ENCODE measurements at places on chromosomes 5 and 9.

DNA sequence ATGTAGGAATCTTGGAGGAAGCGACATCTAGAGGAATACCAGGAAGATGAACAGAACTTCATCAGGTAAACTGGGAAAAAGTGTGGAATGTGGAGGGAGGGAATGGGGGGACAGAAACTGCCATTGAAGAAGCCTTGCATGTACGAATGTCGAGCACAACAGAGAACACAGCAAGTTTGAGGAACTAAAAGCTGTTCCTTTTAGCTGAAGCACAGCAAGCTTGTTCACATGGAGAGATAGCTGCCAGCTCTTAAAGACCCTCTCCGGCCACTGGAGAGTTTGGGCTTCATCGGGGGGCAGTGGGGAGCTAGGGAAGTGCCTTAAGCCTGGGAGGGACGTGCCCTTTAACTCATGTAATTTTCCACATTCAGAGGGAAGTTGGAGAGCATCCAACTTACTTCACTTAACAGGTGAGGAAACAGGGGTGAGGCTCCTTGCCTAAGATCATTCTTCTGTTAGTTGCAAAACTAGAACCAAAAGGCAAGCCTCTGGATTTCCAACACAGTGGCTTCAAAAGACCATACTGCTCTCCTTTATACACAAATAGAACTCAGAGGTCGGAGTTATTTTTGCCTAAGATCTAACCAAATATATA lies 2.3 kb upstream of the CYFIP2 start:
- DNase-seq, result no peak

- no peak for DNase-seq
Measured at GRCh38 chr9:86275962-86276361, 6.4 kb downstream of the ISCA1 start.

DNA sequence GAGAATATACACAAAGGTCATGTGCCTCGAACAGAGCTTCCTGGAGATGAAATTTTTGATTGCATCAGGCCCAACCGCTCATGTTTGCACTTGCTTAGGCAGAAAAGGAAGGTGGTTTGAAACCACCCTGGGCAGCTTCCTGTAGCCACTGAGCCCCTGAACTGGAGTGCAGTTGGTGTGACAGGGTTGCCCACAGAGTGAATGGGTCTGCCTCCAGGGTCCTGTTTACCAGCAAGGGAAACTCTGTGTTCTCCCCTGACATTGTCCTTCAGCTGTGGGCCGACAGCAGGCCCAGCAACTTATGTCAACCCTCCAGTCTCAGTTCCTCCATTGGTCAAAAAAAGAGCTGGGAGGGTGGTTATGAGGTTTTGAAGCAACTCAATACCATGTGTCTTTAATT lies 289.6 kb downstream of the KIF4B start:
- no peak for DNase-seq

GRCh38 chr9:79371948-79372555 lies 199.7 kb upstream of the TLE4 start:
- no peak for DNase-seq

DNA sequence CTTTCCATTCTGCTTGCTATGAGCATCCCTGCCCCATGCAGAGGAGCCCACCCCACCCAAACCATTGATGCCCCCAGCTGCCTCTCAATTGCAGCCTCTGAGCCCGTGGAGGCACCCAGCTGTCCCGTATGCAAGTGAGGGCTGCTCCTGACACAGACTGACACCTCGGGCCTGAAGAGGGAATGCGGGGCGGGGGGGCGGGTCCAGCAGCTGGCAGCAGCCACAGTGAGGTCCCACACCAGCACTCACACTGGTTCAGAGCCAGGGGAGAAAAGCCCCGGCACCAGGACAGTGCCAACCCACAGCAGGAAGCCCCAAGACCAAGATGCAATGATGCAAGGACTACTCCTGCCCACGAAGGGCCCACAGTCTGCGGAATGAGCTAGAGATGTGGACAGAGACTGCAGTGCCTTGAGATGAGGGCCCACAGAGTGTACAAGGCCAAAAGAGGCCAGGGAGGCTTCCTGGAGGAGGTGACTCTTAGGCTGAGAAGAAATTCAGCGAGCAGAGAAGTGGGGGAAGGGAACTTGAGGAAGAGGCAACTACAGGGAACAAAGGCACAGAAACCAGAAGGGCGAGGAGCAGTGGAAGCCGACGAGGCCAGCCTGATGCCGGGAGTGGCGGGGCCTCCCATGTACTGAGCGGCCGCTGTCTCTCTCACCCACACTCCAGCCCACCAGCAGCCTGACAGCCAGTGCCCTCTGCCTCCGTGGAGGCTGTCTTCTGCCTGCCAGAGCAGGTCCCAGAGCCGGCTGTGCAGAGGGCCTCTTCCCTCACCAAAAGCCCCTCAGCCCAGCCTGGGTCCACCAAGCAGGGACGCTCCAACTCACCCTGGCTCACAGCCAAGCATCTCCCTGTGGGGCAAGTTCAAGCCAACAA lies 9.2 kb downstream of the EEIG1 start:
- DNase-seq, result no peak

- no peak for DNase-seq
Measured at GRCh38 chr5:75656311-75657003, 45.2 kb downstream of the ANKDD1B start.

- no peak for DNase-seq
Measured at GRCh38 chr5:175878544-175879438, 7.4 kb downstream of the CPLX2 start.

- no peak for DNase-seq
Measured at GRCh38 chr5:97458851-97459250, 275.8 kb upstream of the RIOK2 start.

- no peak for DNase-seq
Measured at GRCh38 chr9:120970244-120970643, 43.6 kb upstream of the TRAF1 start.

DNA sequence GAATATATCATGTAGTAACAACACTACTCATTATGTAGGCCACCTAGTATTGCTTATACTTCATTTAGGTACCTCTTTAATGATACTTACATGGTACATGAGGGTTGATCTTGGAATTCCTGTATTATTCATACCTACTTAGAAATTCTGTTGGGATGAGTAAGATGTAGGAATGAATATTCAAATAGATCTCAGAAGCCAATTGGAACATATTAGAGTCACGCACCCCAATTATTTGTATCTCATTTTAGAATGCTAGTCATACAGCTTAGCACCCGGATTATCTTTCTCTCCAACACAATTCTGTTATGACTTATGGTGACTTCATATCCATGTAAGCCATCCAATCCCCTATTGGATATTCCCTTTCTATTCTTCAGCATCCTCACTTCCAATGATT lies 106.7 kb upstream of the SH3GL2 start:
- no peak for DNase-seq

GRCh38 chr5:94784536-94785505 lies 166.4 kb downstream of the SLF1 start:
- DNase-seq, result no peak

GRCh38 chr5:102536323-102536928 lies 37.6 kb upstream of the SLCO6A1 start:
- no peak for DNase-seq

GRCh38 chr5:78483809-78484521 lies 123.5 kb downstream of the SCAMP1 start:
- no peak for DNase-seq

GRCh38 chr9:129001504-129002325 lies 26.4 kb downstream of the SH3GLB2 start:
- no peak for DNase-seq

GRCh38 chr5:139806111-139806510 lies 10.5 kb downstream of the PSD2 start:
- no peak for DNase-seq

GRCh38 chr9:98517761-98518160 lies 191.0 kb downstream of the GABBR2 start:
- no peak for DNase-seq

DNA sequence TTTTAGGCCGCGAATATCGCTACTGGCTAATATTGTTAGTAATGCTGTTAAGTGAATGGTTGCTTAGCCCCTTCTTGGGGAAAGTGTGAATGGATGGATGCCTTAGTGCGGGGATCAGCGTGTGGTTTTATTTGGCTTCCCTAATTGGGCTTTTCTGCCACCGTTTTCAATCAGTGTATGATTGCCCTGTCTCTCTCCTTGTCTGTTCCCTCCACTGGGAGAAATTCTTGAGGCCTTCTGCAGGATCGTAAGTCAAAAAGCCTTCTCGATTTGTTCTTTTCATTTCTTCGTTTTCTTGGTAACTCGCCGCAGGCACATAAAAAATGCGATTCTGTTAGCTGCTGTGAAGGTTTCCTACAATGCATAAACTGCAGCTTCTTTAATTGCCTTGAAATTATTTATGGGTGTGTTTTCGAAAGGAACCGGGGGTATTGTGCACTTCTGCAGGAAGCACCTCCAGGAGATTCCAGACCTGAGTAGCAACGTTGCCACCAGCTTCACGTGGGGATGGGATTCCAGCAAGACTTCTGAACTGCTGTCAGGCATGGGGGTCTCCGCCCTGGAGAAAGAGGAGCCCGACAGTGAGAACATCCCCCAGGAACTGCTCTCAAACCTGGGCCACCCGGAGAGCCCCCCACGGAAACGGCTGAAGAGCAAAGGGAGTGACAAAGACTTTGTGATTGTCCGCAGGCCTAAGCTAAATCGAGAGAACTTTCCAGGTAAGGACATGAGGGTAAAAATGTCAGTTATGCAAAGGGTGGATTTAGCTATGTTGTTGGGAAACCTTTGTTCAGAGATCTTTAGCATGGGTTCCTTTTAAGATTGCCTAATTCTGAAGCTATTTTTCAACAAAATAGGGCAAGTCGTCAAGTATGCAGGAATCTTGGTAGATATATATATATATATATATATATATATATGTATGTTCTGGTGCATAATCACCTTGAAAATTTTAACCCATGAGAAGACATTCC lies 700 bp downstream of the SKP2 start:
- DNase-seq, result no peak

GRCh38 chr9:100425758-100426157 lies 1.2 kb upstream of the MSANTD3 start:
- no peak for DNase-seq

- no peak for DNase-seq
Measured at GRCh38 chr9:125842242-125842641, 95.1 kb downstream of the PBX3 start.
